ENCODE measurements at places on chromosomes 11 and 22.

GRCh38 chr11:9130297-9130696 lies 38.9 kb upstream of the SCUBE2 start:
- no peak for DNase-seq

GRCh38 chr22:17699696-17700340 lies 61.3 kb downstream of the BCL2L13 start:
- no peak for DNase-seq

- DNase-seq: no peak
Measured at GRCh38 chr11:2547806-2548205, 103.0 kb downstream of the KCNQ1 start.

- DNase-seq: no peak
Measured at GRCh38 chr11:105108247-105108646, 31.3 kb downstream of the CARD18 start.
